Uterus (tissue), 4 donors: ENCODE measurements at places on chromosomes 7 and 10.

- DNase-seq: no peak
Observed at GRCh38 chr10:125296598-125296997, 136.2 kb upstream of the CTBP2 start.

DNA sequence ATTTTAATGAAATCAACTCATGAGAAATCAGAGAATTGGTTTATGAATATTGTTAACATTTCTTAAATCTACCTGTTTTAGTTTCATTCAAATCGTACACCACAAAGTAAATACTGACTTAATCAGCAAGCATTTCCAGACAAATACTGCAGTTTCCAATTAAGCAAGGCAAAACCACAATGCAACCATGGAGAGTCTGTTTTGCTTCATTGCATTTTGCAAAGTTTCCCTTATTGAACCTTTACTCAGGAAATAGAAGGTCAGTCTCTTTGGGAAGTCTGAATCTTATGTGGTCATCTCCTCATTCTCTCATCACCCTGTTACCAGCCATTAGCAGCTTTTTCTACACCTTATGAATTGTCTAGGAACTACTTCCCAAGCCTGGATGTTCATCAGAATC, 400.5 kb downstream of the IPMK start:
- DNase-seq: no peak

GRCh38 chr7:158662610-158663427, 41.8 kb downstream of the NCAPG2 start:
- no peak for DNase-seq

GRCh38 chr10:22026287-22026686, 22.8 kb upstream of the DNAJC1 start:
- DNase-seq: no peak

- no peak for DNase-seq
Observed at GRCh38 chr7:116557066-116557585, 32.3 kb downstream of the CAV1 start.

DNA sequence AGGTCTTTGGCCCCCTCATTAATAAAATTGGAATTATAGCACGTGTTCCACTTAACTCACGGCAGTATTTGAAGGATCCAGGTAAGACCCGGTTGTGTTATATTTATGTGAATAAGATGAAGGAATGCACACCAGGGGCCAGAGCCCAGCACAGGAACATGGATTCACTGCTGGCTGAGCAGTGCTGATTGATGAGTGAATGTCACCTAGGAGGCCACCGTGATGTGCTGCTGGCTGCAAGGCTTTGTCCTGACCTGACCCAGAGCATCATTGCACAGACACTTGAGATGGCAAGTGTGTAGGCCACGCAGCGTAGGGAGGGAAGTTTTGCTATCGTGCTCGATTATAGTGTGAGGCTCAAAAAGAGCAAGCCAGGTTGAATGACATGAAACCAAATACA, 350.7 kb upstream of the MGMT start:
- no peak for DNase-seq
